ENCODE measurements at places on chromosomes 16 and 17.

GRCh38 chr16:84331998-84332780 lies 36.1 kb upstream of the ATP2C2 start:
- no peak for DNase-seq

DNA sequence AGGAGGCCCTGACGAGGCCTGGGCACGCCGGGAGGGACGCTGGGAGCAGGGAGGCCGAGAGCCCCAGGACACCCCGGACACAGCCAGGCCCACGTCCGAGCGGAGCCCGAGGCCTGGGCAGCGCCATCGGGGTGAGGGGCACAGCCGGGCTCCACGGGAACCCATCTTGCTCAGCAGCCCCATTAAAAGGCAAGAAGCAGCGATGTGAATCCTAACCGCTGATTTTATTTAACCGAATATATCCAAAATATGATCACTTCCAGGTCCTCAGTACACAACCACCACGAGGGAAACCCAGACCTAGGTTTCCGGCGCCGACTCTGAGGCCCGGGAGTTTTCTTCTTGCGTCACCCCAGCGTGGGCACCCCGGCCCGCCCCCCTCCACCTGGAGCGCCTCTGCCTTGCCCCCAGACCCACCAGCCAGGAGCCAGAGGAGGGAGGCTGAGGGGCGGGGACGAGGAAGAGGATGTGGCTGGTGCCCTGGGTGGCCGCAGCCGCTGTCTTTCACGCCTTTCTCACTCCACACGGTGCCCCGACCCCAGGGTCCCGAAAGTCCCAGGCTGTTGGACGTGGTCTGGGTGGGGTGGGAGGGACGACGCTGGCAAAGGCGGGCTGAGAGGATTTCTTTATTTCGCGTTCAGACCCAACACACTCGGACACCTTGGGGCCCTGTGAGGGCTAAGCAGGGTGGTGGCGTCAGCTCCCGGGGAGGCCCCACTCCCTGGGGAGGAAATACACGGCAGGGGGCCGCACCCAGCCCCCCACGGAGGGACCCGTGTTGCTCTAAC lies 568 bp upstream of the CCDC154 start:
- DNase-seq, result no peak

- no peak for DNase-seq
These were observed 45.0 kb upstream of the MRPS23 start for GRCh38 chr17:57894848-57895247.

DNA sequence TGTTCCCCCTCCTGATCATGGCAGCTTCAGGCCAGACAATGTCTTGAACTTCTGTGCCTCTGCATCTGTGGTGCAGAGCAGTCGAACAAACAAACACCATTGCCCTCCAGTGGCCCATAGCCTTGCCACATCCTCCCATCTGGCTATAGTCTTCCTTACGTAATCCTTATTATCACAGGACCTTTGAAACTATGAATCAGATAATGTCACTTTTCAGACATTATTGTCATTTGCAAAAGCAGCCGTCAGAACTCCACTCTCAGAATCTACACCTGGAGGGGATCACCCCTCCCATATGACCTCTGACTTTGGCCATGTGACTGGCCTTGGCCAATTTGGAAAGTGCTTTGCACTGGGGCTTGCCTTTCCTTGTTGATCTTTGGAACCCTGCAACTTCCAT lies 387.3 kb downstream of the MAF start:
- no peak for DNase-seq

GRCh38 chr16:61858988-61859387 lies 177.2 kb downstream of the CDH8 start:
- DNase-seq, result no peak

- DNase-seq, result no peak
These were observed 24.3 kb downstream of the ZNF469 start for GRCh38 chr16:88407042-88407420.
